Activated naive CD4-positive, alpha-beta T cell treated with anti-CD3 and anti-CD28 coated beads, Interleukin-2, amount 50 U/mL, for 72 hours (primary cell): ENCODE measurements at places on chromosomes 7 and 10.

- DNase-seq = no peak
Observed at GRCh38 chr10:14039968-14040668, 290.6 kb downstream of the FRMD4A start.

DNA sequence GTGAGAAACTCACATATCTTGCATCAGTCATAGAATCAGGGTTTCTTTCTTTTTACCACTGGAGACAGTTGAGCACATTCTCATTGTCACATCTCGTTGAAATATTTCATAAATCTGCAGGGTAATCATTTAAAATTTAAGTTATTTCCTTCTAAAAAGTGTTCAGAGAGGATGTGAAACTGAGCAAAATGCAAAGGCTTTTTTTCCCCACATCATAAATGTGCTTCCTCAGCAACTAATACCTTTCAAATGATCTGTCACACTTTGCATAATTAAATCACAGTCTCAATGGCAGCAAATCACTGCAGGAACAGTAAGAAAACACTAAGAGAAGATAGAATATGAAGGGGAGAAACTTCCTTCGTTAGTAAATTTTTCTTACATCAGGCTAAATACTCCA lies 187.5 kb downstream of the EVX1 start:
- DNase-seq = no peak

DNA sequence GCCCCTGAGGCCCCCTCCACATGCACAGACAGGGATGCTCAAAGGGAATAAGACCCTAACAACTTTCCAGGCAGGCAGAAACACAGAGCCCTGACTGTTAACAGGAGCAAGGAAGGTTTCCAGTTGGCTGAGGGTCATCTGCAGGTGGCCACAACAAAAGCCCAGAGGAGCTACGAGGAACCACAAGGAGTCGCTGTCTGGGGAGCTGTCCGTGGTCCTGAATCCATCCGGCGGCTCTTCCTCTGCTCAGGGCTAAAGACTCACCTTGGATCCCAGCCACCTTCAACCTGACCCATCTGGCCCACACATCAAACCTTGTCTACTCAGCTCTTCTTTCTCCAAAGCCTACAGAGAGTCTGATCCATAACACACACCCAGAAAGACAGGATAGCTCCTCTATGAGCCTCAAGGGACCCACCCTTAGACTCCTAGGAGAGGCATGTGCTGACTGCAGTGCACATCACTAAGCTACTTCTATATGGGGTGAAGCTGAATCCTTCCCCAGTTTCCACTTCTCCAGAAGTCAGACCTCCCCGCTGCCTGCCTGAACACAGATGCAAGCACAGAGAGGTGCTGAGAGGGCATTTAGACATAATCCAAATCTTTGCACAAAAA lies 104.0 kb downstream of the SLIT1 start:
- peak; percentile 77 for DNase-seq

DNA sequence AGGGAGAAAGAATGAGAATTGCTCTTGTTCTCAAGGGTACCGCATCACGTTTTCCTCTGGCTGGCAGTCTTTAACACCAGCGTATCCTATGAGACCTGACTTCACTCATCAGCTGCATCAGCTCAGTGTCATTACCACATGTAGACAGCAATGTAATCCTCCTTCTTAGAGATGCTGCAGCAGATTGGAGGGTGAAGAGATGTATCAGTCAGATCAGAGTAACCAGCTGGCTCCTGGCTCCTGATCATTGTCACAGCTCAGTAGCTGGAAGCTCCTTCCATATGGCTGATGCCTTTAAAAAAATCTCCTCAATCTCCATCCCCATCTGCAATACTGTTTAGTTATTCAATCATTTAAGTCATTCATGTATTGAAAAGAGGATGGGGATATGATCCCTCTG lies 39.7 kb upstream of the EPHB6 start:
- no peak for DNase-seq

DNA sequence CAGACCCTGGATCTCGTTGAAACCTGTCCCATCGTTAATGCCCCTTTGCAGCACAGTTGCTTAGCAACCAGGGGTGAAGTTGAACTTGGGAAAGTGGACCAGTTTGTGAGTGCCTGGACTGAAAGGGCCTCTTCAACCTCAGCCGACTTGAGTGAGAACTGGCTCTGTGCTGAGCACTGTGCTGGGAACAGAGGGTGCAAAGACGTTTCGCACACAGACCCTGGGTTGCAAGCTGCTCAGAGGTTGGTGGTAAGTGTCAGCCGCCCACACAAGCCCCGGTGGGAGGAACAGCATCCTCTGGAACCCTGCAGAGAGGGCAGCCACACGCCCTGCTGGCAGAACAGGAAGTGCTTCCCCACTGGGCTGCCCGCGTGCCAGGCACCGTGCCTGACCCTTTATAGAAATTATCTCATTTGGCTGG lies 89.2 kb downstream of the CARD11 start:
- no peak for DNase-seq

- no peak for DNase-seq
Observed at GRCh38 chr10:33721509-33721908, 387.0 kb upstream of the NRP1 start.

GRCh38 chr10:11612021-11613001 lies 861 bp upstream of the USP6NL start:
- no peak for DNase-seq

DNA sequence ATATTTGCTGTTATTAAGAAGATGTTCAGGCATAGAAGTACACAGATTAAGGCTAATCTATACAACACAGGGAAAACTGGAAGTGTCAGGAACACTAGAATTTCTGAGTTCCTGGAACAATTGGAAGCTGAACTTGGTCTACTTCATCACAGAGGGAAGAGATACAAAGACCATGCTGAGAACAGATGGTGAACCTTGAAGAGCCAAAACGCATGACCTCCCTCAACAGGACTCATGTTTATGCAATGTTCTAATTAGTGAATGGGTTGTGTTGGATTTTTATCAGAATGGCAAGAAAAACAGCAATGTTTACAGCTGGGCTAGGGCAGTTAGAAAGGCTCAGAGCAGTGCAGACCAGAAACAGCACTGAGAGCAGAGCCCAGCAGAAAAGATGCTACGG lies 94.9 kb downstream of the SFMBT2 start:
- no peak for DNase-seq

DNA sequence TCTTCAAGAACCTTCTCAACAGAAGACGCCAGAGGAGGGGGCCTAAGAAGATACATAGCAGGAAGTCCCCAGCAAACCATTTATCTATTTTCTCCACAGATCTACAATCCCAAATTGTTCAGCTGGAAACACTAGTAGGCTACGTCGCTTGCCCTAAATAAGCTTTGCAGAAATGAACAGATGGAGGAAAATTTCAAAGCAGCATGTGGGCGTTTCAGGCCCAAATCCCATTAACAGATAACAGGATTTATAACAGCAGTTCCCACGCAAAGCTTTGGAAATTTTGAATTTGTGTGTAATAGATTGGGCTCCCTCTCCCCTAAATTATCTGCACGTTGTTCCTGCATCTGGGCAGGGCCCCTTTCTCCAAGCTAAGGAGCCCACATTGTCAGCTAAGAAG lies 60.6 kb upstream of the FRMD4A start:
- DNase-seq = no peak

DNA sequence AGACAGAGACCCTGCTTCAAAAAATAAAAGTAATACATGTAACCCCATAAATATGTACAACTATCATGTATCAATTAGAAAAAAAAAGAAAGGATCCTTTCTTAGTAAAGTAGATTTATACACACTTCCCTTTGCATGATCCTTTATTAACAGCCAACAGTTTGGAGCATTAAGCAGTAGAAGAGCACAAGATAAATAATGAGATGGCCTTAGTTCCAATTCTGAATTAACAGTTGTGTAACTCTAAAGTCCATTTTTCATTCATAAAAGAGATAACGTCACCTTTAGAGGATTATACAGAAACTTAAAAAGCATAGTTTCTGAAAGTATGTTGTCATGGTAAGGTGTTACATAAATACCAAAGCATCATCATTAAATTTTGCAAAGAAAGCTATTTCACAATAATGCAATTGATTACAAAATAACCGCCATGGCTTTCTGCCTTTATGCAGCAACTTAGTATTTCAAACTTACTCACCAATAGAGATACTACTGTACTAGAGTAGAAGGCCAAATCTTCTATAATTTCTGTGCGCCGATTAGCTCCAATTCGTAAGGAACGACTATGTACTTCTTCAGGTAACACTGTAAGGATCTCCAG lies 40.3 kb downstream of the TNPO3 start:
- DNase-seq = no peak
